ENCODE measurements at places on chromosomes 5 and 9.

- no peak for DNase-seq
Observed at GRCh38 chr9:16708656-16709435, 161.6 kb downstream of the BNC2 start.

GRCh38 chr5:71974165-71974564 is 133.1 kb upstream of the MAP1B start:
- no peak for DNase-seq

DNA sequence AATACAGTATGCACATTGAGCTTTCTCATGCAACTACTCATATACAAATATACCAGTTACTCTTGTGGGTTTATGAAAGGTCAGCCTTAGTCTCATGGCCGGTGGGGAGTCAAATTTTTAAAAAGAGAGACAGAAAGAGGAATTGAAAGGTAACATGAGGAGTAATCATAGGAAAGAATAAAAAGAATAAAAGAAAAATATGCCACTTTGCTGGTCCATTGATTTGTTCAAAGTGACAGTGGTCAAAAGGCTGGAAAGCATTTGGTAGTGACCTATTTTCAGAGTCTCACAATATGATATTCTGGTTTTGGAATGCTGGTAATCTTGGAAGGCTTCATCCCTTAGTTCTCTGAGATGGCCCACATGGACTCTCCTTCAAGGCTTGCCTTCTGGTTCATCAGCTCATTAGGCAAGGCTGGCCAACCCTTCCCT is 67.0 kb downstream of the ZNF366 start:
- no peak for DNase-seq

DNA sequence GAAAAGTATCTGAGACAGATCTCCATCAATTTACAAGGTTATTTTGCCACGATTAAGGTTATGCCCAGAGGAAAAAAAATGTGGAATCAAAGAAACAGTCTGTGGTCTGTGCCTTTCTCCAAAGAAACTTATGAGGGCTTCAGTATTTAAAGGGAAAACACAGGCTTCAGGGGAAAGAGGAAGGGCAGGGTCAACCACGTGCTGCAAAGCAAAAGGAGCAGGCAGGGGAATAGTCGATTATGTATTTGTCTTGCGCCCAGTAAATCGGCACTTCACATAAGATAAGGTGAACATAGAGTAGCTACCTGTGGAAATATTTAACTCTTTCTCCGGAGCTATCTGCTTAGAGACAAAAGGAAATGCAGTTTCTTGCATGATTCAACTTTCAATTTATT is 343.7 kb downstream of the RAB3C start:
- DNase-seq: no peak

GRCh38 chr5:172417130-172417841 is 37.0 kb downstream of the SH3PXD2B start:
- no peak for DNase-seq

DNA sequence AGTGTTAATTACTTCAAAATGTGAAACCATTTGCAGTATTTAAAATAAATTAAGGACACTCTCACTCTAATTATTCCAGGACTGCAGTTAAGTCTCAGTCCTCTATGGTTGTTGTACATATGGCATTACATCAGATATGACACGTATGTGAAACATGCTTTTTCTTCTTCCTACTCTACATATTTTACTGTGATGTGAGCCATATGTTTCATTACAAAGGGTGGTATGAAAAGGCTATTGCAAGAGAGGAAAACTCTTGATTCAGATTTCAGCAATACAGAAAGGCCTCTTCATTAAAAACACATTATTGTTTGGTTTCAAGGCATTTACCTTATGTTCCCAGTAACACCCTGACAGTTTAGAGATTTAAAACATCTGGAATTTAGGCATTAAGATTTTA is 964.5 kb upstream of the DMAC1 start:
- DNase-seq: no peak

DNA sequence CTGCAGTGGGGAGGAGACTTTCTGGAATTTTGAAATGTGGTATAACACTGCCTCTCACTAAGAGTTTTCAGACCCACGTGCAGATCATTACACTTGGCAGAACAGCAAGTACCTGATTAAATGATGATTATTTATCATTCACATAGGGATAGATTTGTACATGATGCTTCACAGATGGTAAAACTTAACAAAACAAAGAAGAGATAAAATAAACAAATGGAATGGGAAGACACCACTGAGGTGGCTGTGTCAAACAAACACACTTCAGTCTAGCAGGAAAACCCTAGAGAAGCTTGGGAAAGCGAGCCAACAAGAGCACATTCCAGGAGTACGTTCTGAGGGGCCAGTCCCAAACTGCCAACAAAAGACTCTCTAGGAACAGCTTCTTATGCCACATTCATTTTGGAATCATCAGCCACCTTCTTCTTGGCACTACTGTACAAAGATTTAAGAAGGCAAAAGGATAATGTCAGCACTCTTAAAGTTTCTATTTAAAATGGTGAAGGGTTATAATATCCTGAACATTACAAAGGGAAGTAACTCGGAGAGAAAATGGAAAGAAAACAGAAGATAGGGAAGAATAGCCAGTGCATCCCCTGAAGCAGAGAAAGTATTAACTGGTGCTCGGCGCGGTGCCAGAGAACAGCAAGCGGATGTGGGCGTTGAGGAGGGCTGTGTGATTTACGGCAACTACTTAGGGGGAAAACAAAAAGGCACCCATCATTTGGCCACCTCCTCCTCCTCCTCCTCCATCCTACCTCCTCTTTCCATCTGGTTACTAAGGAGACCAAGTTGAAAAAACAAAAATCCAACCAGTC is 1.6 kb downstream of the MED27 start:
- DNase-seq: no peak

GRCh38 chr5:57653636-57654290 is 171.2 kb upstream of the ACTBL2 start:
- DNase-seq: no peak

- DNase-seq: no peak
Observed at GRCh38 chr5:33850100-33850594, 41.6 kb downstream of the ADAMTS12 start.

DNA sequence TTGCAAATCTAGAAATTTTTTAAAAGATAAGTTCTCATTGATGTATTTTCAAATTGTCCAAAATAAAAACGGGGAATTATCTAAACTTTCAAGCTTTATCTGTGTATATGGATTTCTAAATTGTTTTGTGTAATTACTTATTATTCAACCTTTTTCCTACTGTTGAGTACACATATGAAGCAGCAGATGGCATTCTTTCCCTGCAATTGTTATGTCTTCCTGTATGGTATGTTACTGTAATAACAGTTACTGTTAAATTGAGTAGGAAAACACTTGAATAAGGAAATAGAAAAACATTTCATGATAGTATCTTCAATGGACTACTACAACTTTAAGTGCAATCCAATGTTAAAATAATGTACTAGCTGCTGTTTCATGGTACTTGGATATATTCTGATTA is 124.8 kb downstream of the RANBP17 start:
- no peak for DNase-seq

- DNase-seq: no peak
Observed at GRCh38 chr9:73153793-73154227, 2.1 kb downstream of the ANXA1 start.

DNA sequence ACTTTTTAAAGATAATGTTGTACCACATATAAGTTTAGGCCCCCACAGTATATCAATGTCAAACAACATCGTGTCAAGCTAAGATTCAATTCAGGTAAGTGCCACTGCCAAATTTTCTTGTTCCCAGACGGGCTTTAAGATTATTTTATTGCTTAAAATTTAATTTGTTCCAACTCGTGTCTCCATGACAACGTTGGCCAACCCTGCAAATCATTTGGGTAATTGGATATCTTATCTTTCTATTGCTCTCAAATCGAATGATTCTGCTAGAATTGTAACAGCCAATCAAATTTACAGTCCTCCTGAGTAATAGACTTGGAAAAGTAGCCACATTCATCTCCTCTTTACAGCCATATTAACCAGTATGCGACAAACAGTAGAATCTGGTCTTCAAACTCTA is 19.5 kb downstream of the TLE1 start:
- no peak for DNase-seq

- peak; percentile 14 for DNase-seq
Observed at GRCh38 chr5:148957591-148958202, 105.2 kb downstream of the SH3TC2 start.

DNA sequence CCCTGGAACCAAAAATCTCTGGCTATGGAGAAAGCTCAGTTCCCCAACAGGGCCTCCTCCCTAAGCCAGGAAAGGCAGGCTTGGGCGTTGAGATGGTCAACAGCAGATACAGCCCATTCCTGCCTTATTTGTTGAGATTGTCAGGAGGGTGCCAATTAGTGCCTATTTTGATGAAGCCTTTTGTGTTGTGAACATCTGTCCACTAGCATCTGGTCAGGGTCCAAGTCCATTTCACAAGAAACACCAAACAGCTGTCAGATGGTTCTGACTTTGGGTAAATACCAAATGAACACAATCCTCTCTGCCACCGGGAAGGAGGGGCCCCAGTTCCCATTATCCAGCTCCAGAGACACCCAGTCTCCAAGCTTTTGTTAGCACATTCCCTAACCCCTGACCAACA is 19.9 kb downstream of the SEMA6A start:
- no peak for DNase-seq

- no peak for DNase-seq
Observed at GRCh38 chr5:35356725-35357124, 126.4 kb upstream of the PRLR start.

DNA sequence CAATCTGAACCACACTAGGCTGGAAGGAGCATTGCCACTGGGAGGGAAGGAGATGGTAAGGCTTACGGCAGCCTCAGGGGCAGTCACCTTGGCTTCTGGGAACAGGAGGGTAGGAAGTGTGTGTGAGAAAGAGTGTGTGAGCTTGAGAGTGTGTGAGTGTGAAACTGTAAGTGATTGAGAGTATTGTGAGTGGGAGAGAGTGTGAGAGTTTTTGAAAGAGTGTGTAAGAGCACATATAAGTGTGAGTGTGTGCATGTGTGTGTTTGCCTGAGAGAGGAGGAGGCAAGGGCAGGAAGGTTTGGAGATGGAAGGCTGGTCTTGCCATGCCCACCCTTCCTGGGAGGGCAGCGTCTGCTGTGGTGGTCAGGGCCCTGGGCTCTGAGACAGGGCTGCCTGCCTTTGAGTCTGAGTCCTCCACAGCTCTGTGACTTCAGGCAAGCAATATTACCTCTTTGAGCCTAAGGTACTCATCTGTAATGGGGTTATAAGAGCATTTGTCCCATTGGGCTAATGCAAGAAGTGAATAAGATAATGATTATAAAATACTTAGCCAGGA is 51.9 kb upstream of the BOD1 start:
- no peak for DNase-seq

GRCh38 chr9:1337169-1337568 is 287.0 kb downstream of the DMRT2 start:
- DNase-seq: no peak

GRCh38 chr5:79963261-79964061 is 27.6 kb downstream of the MTX3 start:
- no peak for DNase-seq

DNA sequence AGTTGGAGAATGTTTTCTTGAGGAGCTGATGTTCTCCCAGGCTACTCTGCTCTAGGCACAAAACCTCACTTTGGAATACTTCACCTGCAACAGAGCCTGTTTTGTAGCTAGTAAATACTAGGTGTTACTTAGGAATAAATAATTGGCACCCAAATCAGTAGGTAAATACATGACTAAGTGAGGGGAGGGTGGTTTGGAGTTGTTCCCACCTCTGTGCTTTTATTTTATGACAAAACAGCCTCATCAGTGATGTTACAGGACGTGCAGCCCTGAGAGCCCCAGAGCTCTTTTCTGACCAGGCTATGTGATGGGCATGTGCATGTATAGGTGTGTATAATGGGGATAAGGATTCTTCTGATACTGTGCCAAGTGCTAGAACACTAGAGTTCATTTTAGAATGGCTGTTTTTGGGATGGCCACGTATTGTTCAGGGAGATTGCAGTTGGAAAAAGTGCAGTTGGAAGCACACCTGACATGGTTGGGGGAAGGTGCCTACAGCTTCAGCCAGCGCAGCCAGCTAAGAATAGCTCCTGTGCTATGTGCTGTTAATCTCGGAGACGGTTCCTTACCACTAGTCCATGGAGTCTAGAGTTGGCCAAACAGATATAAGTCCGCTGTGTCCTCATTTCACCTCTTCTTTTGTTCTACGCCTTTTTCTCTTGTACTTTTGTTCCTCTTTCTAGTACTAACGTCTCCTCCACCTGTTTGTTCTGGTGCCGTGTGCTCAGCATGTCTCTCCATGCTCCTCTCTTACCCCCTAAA is 284.7 kb downstream of the FANCC start:
- DNase-seq: no peak

- peak; percentile 40 for DNase-seq
Observed at GRCh38 chr9:108761655-108762347, 94.0 kb downstream of the ACTL7B start.

GRCh38 chr9:126261584-126262356 is 64.9 kb upstream of the MVB12B start:
- DNase-seq: no peak

GRCh38 chr9:98317134-98317857 is 61.8 kb upstream of the TBC1D2 start:
- DNase-seq: no peak

GRCh38 chr5:1662559-1663085 is 137.0 kb downstream of the MRPL36 start:
- no peak for DNase-seq

DNA sequence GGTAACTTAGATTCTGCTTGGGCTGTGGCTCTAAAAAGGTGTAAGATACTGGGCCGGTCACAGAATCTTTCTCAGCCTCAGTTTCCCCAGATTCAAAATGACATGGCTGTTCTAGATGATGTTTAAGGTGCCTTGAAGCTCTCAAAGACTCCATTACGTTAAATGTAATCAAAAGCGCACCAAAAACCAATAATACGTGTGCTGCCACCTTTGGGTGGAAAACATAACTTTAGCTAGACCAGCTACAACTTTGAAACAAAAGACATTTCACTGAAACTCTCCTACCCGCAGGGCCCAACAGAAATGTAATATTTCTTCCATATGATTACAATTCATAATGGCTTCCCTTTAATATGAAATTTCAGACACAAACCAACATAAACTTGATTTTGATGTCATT is 35.0 kb upstream of the PCSK5 start:
- DNase-seq: no peak

- DNase-seq: no peak
Observed at GRCh38 chr9:108863891-108864290, 1.8 kb downstream of the ACTL7A start.
